ENCODE measurements at places on chromosomes 2 and 18. TPM values are rescaled to one million over a fixed set of nuclear protein-coding genes. Genes with fewer than 3 reads are reported as not detected.

Gene ANKRD30BL
- not detected for total RNA-seq

Gene GNAL
- total RNA-seq = 0.65 TPM

Gene RAB31
- total RNA-seq = 30.5 TPM

DNA sequence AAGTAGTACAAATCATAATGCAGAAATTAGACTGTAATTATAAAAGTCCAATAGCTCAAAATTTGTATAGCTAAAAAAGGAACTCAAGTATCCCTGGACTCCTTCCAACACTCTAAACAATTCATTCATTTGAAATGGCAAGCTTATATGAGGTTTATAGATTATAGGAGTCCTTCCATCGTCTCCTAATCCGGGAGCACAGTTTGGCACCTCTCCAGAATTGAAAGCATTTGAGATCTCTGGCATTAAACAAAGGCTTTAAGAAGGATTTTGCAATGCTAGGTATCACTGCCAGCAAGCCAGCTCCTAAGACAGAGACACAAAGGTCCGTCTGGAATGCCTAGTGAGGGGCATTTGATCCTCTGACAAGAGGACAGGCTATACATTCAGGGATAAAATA lies 90.9 kb downstream of the ACVR1 start:
- peak; percentile 60 for DNase-seq

GRCh38 chr18:10913919-10914318 lies 235.4 kb downstream of the PIEZO2 start:
- peak; percentile 24 for DNase-seq

DNA sequence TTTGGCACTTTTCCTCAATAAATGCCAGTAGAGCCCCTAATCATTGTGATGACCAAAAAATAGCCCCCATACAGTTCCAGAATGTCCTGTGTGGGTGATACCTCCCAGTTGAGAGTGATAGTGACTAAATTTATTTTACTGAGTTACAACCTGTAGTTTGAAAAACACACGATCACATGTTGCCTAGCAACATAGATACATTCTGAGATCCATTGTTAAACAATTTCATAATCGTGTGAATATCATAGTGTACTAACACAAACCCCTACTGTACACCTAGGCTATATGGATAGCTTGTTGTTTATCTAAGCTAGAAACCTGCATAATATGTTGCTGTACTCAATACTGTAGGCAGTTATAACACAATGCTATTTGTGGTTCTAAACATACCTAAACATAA lies 30.6 kb downstream of the KCMF1 start:
- no peak for DNase-seq

DNA sequence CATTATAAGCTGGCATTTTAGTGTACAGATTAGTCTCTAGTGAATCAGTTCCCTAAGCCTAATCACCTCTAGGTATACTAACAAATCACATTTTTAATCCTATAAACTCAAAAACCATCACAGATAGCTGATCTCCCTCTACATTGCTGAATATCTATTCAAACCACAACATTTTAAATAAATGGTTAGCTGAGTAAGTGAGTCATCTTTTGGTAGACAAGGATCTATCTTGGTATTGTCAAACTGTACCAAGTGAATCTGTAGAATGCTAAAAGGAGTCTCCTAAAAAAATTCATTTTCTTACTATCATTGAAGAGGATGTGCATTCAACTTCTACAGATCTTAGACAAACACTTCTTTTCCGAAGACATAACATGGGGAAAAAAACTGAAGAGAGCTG lies 40.7 kb downstream of the INO80D start:
- DNase-seq = no peak

DNA sequence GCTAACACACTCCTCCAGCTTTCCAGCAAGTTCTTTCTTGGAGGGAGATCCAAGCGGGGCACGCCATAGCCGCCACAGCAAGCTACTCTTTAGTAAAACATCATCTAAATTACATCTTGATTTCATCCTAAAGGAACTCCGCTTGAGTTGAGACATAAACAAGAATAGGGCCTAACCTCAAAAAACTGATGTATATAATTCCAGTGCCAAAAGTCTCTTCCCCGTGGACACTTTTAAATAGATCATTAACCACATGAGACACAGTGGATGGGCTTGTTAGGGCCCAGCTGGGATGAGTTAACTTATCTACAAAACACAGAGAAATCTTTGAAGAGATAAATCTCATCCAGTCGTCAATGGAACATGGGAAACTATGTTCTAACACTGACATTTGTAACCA lies 20.8 kb upstream of the MLPH start:
- DNase-seq = no peak

DNA sequence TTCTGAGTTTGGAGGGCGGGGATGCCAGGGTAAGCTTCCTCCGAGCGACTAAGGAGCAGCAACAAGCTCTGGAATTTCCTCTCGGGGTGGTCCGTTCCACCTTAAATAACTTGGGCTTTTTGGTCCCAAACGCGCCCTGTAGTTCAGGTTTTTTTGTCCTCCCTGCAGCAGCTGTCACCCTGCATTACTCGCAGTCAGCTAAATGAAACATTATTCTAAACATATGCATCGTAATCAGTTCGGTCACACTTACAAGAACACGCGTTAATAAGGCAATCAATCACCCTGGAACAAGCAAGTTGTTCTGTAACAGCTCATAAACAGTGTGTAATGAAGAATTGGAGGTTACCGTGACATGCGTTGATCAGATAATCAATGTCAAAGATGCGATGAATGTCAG lies 8.3 kb downstream of the EVX2 start:
- no peak for DNase-seq

- DNase-seq = no peak
Measured at GRCh38 chr2:170394641-170395387, 216.9 kb downstream of the MYO3B start.

- peak; percentile 22 for DNase-seq
Measured at GRCh38 chr2:159096901-159097300, 128.5 kb downstream of the TANC1 start.
